ENCODE measurements at places on chromosomes 3 and 15.

DNA sequence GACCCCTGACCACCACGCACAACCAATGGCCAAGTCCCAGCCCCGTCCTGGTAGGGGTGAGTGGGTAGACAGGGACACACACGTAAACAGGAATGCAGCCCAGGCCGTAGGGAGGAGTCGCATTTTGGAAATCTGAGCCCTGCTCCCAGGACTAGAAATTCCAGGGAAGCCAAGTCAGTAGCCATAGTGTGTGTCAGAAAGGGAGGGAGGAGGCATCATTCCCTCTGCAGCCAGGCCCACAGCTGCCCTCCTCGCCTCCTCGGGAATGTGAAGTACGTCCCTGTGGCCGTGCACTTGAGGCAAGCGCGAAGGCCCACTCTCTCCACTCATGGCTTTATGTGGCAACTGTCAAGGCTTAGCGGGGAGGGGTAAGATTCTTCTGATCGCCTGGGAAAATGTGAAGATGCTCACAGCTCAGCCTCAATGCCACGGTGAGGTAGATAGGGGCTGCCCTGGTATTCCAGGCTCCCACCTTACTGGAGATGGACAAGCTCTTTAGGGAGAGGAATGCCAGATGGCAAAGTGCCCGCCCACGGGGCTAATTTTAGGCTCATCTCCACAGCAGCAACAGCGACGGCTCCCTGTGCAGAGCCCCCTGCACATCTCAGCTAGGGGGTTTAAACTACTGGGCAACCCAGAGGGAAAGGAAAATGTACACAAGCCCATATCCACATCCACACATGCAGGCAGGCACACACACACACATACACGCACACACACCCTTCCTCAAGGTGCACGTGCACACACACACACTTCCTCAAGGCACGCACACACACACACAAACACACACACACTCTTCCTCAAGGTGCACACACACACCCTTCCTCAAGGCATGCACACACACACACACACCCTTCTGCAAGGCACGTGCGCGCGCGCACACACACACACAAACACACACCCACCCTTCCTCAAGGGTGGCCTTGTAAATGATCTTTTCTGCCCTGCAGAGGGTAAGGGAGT, 65.5 kb downstream of the ADCY5 start:
- DNase-seq, result peak; percentile 73

DNA sequence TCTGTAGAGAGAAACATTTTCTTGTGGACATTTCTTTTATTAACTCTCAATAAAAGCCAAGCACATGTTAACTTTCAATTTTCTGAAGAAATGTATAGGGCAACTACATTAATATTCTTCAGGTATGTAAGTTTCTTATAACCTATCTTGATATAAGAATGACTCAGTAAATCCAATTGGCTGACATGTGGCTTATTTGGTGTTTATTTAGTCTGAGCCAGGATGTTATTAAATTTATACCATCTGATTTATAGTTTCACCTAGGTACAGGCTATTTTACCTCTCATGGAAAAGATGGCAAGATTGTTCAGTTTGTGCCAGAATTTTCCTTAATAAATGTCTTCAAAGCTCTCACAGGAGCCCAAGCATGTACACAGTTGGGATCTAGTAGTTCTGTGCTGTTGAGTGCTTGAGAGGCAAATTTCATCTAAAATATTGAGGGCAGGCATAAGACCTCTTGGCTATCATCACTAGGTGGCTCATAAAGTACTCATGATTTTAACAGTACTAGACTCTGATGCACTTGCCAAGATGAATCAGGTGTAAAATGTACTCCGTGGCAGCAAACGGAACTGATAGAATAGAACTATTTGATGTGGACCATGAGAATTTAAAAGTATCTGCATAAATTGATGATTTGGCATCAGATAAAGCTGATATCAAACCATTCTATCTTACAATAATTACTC, 631.9 kb downstream of the RBMS3 start:
- DNase-seq, result no peak

GRCh38 chr3:116743062-116743461, 33.5 kb downstream of the TUSC7 start:
- no peak for DNase-seq

DNA sequence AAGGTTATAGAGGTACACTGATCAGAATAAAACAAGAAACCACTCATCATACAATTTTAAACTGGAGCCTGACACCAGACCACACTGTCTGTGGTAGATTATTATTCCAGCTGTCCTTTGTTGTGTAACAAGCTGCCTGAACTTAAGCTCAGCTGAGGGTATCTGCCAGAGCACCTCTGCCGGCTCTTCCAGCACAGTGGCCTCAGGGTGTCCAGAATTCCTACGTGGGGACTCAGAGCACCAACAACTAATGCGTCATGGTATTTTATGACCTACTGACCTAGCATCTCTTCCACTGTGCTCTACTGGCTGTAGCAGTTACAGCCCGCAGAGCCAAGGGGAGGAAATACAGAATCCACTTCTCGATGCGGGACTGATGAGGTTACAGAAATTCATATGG, 15.6 kb upstream of the RAF1 start:
- DNase-seq, result no peak

DNA sequence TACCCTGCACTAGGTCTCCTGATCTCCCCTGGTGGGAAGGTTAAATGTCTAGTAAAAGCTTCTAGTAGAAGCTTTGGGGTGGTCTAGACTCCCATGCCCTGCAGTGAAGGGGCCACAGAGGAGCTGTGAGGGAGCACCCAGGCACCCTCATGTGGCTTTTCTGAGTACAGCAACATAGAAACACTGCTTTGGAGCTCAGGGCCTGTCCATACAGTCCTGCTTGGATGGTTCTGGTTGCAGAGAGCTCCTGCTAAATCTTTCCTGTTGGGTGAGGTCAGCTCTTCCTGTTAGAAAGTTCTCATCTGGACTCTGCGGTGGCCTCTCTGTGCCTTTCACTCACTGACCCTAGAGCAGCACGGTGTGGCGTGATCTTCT, 47.8 kb downstream of the GPD1L start:
- DNase-seq, result peak; percentile 64

- no peak for DNase-seq
Observed at GRCh38 chr15:60793656-60794055, 314.7 kb upstream of the ICE2 start.
